ENCODE measurements at places on chromosomes 11 and 22.
A peak's percentile ranks its signal among the peaks of the same experiment; 100 is the strongest.

DNA sequence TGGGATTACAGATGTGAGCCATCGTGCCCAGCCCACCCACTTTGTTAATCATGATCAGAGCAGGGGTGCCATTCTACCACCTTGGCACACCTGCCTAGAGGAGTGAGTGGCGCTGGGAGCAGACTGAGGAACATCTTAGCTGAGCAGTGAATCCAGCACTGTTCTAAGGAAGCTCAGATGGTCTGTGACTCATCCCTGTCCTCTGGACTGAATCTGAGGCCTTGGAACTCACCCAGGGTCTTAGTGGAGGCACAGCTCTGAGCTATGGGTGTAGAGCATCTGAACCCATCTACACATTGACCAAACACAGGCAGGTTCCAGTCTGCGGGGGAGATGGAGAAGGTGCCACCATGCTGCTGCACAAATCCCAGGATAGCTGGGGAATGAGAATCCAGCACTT is 14.9 kb downstream of the PGAP2 start:
- H3K36me3 ChIP-seq, result peaks cover 33% of the 10 kb centered on the region
- H3K27ac ChIP-seq, result peak overlapping the region; percentile 63
- peaks cover 28% of the 10 kb centered on the region for H3K4me1 ChIP-seq
- no peak overlapping the region for H3K4me3 ChIP-seq
- no peak for DNase-seq

DNA sequence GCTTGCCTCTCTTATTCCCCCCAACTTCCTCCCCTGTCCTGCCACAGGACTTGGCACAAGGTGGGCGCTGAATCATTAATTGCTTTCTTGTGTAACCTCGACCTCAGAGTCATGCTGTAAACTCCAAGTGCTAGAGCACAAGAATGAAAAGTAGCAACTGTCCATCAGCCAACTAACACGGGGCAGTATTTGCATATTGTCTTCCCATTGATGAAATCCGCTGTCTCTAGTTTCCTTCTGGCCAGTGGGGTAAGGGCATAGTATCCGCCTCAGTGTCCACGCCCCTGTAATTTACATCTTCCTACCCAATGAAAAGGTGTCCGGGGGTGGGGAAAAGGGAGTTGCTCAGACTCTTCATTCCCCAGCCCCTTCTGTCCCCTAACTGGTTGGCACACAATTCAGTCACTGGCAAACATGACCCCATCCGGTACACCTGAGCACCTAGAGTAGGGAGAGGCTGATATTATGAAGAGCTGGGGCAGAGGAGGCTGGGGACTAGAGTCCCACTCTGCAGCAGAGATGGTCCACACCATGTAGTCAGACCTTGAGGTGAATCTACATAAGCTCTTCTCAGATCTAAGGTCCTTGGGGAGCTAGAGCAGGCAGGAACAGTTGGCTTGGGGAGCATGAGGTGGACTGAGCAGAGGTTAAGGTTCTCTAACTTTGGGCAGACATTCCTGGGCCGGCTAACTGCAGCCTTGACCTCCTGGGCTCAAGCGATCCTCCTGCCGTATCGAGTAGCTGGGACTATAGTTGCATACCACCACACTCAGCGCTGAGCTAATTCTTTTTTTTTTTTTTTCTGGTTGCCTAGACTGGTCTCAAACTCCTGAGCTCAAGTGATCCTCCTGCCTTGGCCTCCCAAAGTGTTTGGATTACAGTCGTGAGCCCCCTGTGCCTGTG is 6.8 kb upstream of the GGA1 start:
- no peaks in the 10 kb centered on the region for H3K36me3 ChIP-seq
- no peak overlapping the region for H3K27ac ChIP-seq
- no peak for DNase-seq
- H3K27me3 ChIP-seq, result peaks cover 20% of the 10 kb centered on the region
- no peak overlapping the region for H3K4me3 ChIP-seq
- H3K4me1 ChIP-seq, result no peaks in the 10 kb centered on the region

DNA sequence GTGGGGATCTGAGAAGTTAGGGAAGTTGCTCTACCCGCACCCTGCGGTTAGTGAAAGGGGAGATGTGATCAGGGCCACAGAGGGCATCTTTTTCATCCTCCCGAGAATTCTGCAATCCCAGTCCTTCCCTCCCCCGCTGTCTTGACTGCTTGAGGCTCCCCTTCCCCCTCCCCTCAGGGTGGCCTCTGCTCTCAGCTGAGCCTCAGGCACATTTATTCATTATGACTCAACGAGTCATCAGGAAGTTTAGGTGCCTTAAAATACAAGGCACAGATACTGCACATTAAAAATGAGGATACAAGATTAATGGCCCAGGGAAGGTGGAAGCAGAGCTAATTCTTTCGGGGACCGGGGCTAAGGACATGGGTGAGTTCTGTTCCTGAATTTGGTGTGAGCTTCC is 104.0 kb downstream of the CACNA1I start:
- H3K4me3 ChIP-seq, result no peak overlapping the region
- H3K4me1 ChIP-seq, result no peaks in the 10 kb centered on the region
- DNase-seq, result no peak
- no peak overlapping the region for H3K27ac ChIP-seq
- H3K27me3 ChIP-seq, result peaks cover 5% of the 10 kb centered on the region

- peaks cover 70% of the 10 kb centered on the region for H3K27me3 ChIP-seq
- DNase-seq, result no peak
- H3K36me3 ChIP-seq, result no peaks in the 10 kb centered on the region
- peaks cover 23% of the 10 kb centered on the region for H3K4me1 ChIP-seq
- peak overlapping the region; percentile 64 for H3K4me3 ChIP-seq
Observed at GRCh38 chr11:122983438-122984185, 2.0 kb upstream of the BSX start.

- no peaks in the 10 kb centered on the region for H3K36me3 ChIP-seq
- H3K27me3 ChIP-seq, result peaks cover 29% of the 10 kb centered on the region
- H3K4me1 ChIP-seq, result peaks cover 15% of the 10 kb centered on the region
- H3K4me3 ChIP-seq, result no peak overlapping the region
- H3K27ac ChIP-seq, result no peak overlapping the region
Observed at GRCh38 chr22:42317008-42317407, 46.6 kb upstream of the TCF20 start.

GRCh38 chr11:134383576-134384221 is 28.3 kb downstream of the B3GAT1 start:
- DNase-seq, result no peak
- peaks cover 3% of the 10 kb centered on the region for H3K27me3 ChIP-seq
- H3K4me1 ChIP-seq, result no peaks in the 10 kb centered on the region
- H3K4me3 ChIP-seq, result no peak overlapping the region
- no peaks in the 10 kb centered on the region for H3K36me3 ChIP-seq
- H3K27ac ChIP-seq, result no peak overlapping the region

- H3K4me3 ChIP-seq, result no peak overlapping the region
- no peak for DNase-seq
- no peak overlapping the region for H3K27ac ChIP-seq
- H3K27me3 ChIP-seq, result peaks cover 11% of the 10 kb centered on the region
- no peaks in the 10 kb centered on the region for H3K36me3 ChIP-seq
- H3K4me1 ChIP-seq, result peaks cover 14% of the 10 kb centered on the region
Observed at GRCh38 chr11:45058647-45058950, 87.8 kb upstream of the PRDM11 start.

DNA sequence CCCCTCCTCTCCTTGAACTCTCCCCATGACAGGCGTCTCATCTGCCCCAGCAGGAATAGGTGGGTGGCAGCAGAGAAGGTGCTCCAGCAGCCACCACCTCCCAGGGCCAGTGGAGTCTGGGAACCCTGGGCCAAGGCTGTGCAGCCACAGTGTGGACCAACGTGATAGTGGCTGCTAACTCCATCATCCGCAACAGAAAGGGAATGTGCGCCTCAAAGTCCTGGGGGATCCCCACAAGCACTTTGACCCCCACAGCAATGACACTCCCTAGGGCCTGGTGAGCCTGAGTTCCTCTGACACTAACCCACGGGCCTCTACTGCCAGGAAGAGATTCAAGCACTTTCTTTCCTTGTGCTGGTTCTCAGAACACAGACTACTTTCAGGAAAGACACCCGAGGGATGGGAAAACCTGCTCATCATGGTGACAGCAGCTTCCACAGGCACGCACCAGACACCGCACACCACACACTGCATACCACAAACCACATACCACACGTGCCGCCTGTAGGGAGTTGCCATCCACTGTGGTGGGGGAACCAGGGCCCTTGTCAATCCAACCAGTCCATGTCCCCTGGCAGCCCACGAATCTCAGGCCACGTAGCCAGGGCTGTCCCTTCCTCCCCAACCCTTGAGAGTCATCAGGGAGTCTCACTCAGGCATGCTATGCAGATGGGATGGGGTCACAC is 3.4 kb upstream of the SLC25A1 start:
- peaks cover 3% of the 10 kb centered on the region for H3K36me3 ChIP-seq
- H3K27me3 ChIP-seq, result no peaks in the 10 kb centered on the region
- H3K4me1 ChIP-seq, result peaks cover 6% of the 10 kb centered on the region
- DNase-seq, result no peak
- H3K4me3 ChIP-seq, result no peak overlapping the region

DNA sequence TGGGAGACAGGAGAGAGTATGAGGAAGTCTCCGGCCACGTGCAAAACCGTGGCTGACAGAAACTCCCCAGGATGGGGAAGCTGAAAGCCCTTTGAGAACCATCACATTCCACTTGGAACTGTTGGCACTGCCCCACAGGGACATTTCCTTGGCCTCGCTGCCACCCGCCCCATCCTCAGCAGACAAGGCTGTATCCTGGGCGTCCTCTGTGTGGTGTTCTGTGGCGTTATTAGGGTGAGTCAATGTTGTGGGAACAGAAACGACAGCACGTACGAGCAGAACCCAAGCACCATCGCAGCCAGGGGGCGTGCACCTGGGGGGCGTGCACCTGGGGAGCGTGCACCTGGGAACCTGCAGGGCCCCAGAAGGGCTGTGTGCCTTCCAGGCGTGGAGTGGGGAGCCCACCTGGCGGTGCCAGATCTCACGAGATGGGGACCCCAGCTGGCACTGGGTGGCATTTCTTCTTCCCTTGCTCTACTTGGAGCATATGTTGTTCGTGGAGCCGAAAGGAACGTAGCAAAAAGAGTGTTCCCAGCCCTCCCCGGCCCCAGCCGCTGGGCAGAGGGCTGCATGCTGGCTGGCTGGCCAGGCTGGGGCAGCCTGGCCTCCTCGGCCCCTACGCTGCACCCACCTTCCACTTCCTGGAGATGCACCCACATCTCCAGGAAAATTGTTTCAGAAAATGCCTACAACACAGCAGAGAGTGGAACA is 35.4 kb downstream of the NFAM1 start:
- peaks cover 51% of the 10 kb centered on the region for H3K4me1 ChIP-seq
- no peaks in the 10 kb centered on the region for H3K27me3 ChIP-seq
- H3K27ac ChIP-seq, result peak overlapping the region; percentile 90
- peaks cover 6% of the 10 kb centered on the region for H3K36me3 ChIP-seq
- DNase-seq, result peak; percentile 49
- peak overlapping the region; percentile 75 for H3K4me3 ChIP-seq

DNA sequence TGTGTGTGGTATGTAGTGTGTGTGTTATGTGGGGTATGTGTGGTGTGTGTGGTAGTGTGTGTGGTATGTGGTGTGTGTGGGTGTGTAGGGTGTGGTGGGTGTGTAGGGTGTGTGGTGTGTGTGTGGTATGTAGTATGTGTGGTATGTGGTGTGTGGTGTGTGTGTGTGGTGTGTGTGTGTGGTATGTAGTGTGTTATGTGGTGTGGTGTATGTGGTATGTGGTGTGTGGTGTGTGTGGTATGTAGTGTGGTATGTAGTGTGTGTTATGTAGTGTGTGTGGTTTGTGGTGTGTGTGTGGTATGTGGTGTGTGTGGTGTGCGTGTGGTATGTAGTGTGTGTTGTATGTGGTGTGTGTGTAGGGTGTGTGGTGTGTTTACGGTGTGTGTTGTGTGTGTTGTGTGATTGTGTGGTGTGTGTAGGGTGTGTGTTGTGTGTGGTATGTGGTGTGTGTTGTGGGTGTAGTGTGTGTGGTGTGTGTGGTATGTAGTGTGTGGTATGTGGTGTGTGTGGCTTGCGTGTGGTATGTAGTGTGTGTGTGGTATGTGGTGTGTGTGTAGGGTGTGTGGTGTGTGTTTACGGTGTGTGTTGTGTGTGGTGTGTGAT is 4.2 kb upstream of the PPP6R2 start:
- H3K36me3 ChIP-seq, result no peaks in the 10 kb centered on the region
- no peak for DNase-seq
- H3K27me3 ChIP-seq, result no peaks in the 10 kb centered on the region
- H3K4me3 ChIP-seq, result no peak overlapping the region
- H3K27ac ChIP-seq, result no peak overlapping the region

DNA sequence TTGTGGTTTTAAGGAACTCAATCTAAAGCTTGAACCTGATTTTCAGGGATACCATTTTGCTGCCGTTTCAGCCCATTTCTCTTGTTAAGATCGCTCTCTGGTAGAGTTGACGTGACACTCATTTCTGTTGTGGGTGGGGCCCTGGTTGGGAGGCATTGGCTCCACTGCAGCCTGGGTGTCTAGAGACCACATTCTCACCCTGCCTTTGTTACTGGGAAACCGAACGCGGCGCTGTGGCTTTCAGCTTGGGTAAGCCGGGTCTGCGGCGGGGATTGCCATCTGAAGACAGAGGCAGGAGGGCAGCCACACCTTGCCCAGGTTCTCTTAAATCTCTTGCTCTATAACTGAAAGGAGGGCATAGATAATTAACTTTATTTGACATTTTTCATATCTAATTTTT is 3.2 kb downstream of the EHF start:
- peak; percentile 46 for DNase-seq
- H3K27ac ChIP-seq, result peak overlapping the region; percentile 37
- peak overlapping the region; percentile 66 for H3K4me3 ChIP-seq
- no peaks in the 10 kb centered on the region for H3K36me3 ChIP-seq
- H3K27me3 ChIP-seq, result peaks cover 6% of the 10 kb centered on the region
- peaks cover 31% of the 10 kb centered on the region for H3K4me1 ChIP-seq

- H3K4me3 ChIP-seq, result no peak overlapping the region
- no peaks in the 10 kb centered on the region for H3K36me3 ChIP-seq
- no peaks in the 10 kb centered on the region for H3K27me3 ChIP-seq
- DNase-seq, result no peak
- no peaks in the 10 kb centered on the region for H3K4me1 ChIP-seq
Observed at GRCh38 chr11:41845066-41845465, 385.6 kb upstream of the LRRC4C start.

DNA sequence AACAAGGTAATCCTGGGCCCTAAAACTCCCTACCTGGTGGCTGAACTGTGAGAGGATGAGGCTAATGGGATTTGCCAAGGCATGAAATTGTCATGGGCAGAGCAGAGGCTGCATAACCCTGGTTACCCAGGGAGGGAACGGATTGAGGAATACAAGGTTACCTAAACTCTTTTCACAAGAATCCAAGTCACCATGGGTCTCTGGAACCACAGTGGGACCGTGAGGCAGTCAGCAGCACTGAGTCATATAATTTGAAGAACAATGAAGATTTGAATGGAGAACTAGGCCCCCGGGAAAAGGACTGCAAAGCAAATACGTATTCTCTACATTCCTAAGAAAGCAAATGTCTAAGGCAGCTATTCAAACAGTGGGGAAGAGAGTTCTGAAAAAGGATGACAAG is 19.8 kb downstream of the CAT start:
- no peak for DNase-seq
- H3K4me1 ChIP-seq, result no peaks in the 10 kb centered on the region
- peaks cover 87% of the 10 kb centered on the region for H3K36me3 ChIP-seq
- H3K4me3 ChIP-seq, result no peak overlapping the region
- H3K27me3 ChIP-seq, result no peaks in the 10 kb centered on the region

Measured in activated B cell treated with CpG ODN at 0.5 μM for 24 hours (primary cell).